Renal cortical epithelial cell (primary cell): ENCODE measurements at places on chromosomes 5 and 9.

- peak; percentile 46 for DNase-seq
Observed at GRCh38 chr5:35237580-35238376, 7.5 kb upstream of the PRLR start.

DNA sequence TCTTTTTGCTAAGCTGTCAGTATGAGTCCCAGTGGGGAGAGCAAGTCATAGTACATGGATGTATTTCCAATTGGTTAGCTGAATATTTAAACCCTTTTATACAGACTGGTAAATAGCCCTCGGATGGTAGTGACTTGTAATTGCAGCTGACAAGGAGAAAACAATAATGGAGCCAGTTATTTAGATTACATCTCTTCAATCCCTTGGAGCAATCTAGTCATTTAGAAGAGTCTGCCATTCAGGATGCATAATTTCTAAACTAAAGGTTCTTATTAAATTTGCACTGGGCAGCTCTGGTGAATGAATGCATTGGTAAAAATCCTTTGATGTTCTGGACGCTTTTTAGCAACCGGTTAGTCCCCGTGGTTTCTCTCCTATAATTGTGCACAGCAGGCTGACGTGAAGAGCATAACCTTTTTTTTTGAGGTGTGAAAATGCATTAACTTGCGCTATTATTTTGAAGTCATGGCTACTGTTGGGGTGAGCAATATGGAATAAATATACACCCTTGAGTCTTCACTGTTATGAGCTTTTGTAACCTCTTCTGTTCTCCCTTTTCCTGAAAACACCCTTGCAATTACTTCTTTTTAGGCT lies 158.6 kb upstream of the CD180 start:
- no peak for DNase-seq

- DNase-seq: no peak
Observed at GRCh38 chr5:66425842-66426241, 170.4 kb upstream of the MAST4 start.

- no peak for DNase-seq
Observed at GRCh38 chr9:99465231-99465907, 243.3 kb downstream of the SEC61B start.

GRCh38 chr9:1340390-1340789 lies 290.2 kb downstream of the DMRT2 start:
- DNase-seq: no peak

DNA sequence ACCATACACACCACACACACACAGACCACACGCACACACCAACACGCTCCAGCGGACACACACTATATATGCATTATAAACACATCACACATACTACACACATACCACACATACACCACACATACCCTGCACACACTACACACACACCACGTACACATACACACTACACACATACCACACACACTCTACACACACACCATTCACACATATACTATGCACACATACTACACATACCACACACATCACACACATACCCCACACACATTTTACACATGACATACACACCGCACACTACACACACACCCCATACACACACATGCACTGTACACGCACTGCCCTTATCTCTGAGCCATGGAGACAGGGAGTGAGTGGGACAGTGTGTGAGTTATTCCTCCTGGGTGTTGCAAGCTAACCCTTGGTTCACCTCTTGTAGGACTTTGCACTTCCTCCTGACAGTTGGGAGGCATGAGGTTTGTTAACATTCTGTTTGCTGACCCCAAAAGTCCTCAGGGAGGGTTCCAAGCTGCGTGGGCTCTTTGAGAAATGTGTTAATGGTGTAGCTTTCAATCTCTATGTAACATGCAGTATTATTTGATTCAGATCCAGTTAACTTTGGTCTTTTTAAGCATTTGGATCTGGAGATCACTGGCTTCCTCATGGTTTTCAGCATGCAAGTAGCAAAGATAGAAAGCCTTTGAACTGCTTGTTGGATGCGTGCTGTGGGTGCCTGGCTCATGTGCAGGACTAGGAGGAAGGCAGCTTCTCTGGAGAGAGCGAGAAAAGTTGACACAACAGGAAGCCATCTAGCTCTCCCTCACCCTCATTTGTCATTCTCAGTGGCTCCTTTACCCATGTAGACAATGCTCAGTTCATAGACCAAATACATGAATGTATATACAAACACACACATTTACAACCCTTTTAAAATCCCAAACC lies 13.7 kb downstream of the IL31RA start:
- DNase-seq: peak; percentile 56

DNA sequence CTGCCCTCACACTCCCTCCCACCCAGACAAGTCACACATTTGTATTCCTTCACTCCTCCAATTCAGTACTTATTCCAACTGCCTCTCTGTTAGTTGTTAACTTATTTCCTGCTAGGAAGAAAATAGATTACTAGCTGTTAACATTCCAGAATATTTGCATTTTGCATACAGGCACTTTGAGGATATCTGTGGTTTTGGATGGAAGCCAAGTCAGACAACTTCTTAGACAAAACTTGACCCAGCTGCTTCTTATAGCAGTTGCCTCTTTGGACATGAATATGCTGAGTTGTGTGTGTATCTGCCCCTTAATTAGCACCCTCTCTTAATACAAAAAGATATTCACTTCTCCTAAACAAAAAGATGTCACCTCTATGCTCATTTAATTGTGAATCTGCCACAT lies 1280.6 kb upstream of the ACO1 start:
- DNase-seq: peak; percentile 31

GRCh38 chr5:173941758-173942401 lies 47.1 kb upstream of the C5orf47 start:
- peak; percentile 98 for DNase-seq

- no peak for DNase-seq
Observed at GRCh38 chr9:86046071-86046636, 53.2 kb downstream of the GOLM1 start.

GRCh38 chr9:97543561-97543960 lies 42.1 kb downstream of the TMOD1 start:
- DNase-seq: peak; percentile 65

GRCh38 chr5:172798422-172799215 lies 27.6 kb upstream of the DUSP1 start:
- peak; percentile 95 for DNase-seq

DNA sequence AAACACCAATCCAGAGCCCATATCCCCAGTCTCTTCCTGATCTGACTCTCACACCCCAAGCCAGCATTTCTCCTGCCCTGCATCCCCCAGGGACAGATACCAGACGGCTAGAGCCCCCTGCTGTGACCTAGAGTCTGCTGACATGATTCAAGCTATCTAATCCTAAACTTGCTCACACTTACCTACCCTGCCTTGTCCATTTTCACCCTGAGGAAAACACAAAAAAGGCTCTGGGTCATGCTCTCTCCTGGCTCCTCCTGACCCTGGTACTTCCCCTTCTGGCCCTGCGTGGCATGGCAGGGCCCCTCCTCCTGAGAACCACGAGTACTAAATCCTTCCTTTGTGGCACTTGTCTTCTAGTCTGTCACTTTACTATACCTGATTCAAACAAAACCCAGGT lies 2.8 kb upstream of the ARRDC1 start:
- no peak for DNase-seq

DNA sequence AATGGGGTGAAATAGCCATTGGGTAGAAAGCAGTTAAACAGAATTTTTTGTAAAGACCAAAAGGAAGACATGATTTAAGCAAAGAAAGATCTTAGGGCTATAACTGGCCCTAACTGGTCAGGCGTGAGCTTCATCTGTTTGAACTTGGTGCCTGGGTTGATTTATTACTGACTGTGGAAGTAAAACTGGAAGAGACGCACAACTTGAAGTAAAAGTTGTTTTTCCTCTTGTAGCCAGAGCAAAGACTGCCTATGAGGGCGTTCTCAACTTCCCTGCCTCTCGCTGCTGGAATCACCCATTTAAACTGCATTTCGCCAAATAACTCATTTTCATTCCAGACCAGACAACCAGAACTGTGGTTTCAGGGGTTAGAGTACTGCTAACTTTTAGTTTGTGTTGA lies 1.5 kb downstream of the THBS4 start:
- DNase-seq: no peak

GRCh38 chr9:110255463-110256379 lies 586 bp downstream of the TXN start:
- peak; percentile 66 for DNase-seq

GRCh38 chr5:2888520-2889060 lies 137.1 kb upstream of the IRX2 start:
- DNase-seq: no peak

- DNase-seq: no peak
Observed at GRCh38 chr9:86097510-86098224, 1.7 kb downstream of the GOLM1 start.

DNA sequence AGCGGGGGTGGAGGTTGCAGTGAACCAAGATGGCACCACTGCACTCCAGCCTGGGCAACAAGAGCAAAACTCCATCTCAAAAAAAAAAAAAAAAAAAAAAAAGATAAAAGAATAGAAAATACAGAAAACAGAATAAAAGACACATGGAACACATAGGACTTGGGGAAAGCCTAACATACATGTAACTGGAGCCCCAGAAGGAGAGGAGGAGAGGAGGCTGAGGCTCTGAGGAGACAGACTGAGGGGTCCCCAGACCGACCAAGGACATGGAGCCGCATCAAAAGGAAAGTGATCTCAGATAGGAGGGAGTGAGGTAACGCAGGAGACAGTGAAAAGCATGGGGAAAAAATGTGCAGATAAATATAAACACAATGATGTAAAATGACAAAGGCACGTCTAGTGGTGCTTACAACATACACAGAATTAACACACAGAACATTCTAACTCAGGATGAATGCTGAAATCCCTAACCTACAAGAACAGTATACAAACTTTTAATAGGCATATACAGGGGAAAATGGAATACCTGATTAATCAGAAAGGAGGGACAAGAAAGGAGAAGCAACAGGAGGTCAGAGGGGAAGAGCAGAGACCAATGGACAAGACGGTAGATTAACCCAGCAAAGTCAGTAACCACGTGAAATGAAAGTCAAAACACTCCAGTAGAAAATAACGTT lies 65.2 kb upstream of the UBAC1 start:
- DNase-seq: no peak

- DNase-seq: no peak
Observed at GRCh38 chr5:1529498-1529897, 5.7 kb upstream of the LPCAT1 start.

- no peak for DNase-seq
Observed at GRCh38 chr5:154228696-154229095, 38.2 kb downstream of the GALNT10 start.

- DNase-seq: no peak
Observed at GRCh38 chr5:137199966-137200365, 299.2 kb downstream of the SPOCK1 start.

GRCh38 chr5:79573983-79574890 lies 38.0 kb upstream of the TENT2 start:
- no peak for DNase-seq

DNA sequence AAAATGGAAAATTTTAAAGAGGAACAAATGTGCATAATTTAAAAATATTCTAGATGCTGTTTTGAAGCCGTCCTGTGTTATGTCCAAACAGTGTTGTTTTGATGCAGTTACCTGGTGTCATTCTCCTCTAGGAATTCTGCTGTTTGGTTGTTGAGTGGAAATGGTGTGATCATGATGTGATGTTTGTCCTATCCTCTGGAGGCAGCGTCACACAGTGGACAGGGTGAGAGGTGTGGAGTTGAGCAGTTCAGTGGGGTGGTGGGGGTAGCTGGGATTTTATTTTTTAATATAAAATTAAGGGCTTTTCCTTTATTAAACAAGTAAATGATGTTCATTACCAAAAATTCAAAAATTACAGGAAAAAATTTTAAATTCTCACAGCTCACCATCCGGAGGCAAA lies 31.2 kb downstream of the PRDM6 start:
- no peak for DNase-seq

- peak; percentile 75 for DNase-seq
Observed at GRCh38 chr9:71587576-71588362, 180.5 kb downstream of the CEMIP2 start.

- DNase-seq: no peak
Observed at GRCh38 chr9:28136113-28136512, 562.8 kb upstream of the C9orf72 start.

GRCh38 chr5:88818296-88818695 lies 64.7 kb downstream of the MEF2C start:
- DNase-seq: no peak

GRCh38 chr5:174376726-174377373 lies 331.3 kb downstream of the NSG2 start:
- no peak for DNase-seq

DNA sequence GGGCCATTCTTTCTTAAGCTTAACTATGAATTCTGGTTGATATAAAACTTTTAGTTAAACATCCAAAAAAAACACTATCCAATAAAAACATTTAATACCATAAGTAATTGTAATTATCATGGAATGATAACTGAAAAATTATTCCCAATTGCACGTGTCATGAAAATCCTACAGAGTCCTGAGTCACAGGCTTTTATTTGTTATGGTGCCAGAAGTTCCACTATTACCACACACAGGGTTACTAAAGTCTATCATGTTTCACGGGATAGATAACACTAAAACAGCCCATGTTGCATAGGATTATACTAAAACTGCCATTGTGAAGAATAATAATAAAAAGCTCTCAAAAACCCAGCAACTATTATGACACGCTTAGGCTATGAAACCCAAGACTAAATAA lies 1381.8 kb downstream of the EFNA5 start:
- no peak for DNase-seq

GRCh38 chr5:5220901-5221631 lies 80.9 kb downstream of the ADAMTS16 start:
- DNase-seq: no peak

- DNase-seq: no peak
Observed at GRCh38 chr5:19261879-19262278, 726.1 kb downstream of the CDH18 start.

GRCh38 chr5:458547-459353 lies 15.8 kb downstream of the EXOC3 start:
- DNase-seq: peak; percentile 93

GRCh38 chr9:135903786-135904520 lies 3.4 kb downstream of the CAMSAP1 start:
- DNase-seq: no peak

DNA sequence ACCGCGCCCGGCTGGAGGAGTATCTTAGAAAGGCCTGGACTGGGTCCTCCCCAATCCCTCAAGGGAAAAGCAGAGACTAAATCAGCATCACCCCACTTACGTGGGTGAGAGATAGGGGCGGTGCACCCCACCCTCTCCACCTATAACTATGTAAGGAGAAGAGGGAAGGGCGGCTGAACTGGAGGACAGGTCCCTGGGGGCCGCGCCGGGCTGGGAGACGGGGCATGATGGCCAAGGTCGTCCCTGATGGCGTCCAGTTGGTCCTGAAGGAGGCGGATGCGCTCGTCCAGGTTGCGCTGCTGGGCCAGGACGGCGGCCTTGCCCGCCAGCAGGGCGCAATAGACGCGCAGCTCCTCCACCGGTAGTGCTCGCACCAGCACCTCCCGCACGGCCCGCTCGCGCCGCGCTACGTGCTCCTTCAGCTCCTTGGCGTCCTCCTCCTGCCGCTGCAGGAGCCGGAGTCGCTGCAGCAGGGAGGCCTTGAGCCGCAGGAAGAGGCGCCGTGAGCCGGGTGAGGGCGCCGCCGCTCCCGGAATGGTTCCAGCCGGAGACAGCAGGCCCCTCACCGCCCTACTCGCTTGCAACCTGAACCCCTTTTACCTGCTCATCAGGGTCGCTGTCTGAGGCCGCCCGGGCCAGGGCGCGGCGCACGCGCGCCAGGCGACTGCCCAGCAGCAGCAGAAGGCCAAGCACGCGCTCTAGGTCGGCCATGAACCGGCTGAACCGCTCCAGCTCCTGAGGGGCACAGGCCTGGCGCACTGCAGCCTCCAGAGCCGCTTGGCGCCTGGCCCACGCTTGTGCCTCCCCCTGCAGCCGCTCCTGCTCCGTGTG lies 7.6 kb downstream of the SHROOM1 start:
- no peak for DNase-seq
